ENCODE measurements at places on chromosomes 1 and 21.

- no peak for DNase-seq
These were observed 23.7 kb downstream of the SKI start for GRCh38 chr1:2251786-2252185.

DNA sequence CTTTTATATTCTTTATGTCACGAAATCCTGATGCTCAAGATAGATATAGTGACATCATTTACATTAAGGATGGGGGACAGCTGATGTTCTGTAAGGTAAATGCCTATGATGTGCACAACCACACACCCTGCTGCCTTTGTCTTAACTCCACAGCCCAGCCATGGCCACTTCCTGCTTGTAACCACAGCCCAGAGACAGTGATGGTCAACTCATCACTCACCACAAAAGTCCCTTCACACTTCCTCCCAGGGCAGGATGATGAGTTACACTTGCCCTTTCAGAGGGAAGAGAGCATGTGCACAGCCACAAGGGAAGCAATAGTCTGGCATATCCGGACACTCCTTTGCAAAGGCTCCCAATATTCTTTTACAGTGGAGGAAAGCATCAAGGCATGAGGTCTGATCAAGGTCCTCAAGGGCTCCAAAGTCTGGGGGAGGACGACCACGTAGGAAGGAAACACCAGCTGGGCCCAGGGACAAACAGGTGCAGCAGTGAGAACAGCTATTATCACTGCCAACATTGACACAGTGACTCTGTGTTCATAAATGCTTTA, 53.8 kb downstream of the PLPP3 start:
- DNase-seq, result peak; percentile 33

- no peak for DNase-seq
These were observed 83.4 kb upstream of the POU3F1 start for GRCh38 chr1:38129971-38130370.

GRCh38 chr21:35488946-35489345, 439.8 kb upstream of the RUNX1 start:
- DNase-seq, result no peak

DNA sequence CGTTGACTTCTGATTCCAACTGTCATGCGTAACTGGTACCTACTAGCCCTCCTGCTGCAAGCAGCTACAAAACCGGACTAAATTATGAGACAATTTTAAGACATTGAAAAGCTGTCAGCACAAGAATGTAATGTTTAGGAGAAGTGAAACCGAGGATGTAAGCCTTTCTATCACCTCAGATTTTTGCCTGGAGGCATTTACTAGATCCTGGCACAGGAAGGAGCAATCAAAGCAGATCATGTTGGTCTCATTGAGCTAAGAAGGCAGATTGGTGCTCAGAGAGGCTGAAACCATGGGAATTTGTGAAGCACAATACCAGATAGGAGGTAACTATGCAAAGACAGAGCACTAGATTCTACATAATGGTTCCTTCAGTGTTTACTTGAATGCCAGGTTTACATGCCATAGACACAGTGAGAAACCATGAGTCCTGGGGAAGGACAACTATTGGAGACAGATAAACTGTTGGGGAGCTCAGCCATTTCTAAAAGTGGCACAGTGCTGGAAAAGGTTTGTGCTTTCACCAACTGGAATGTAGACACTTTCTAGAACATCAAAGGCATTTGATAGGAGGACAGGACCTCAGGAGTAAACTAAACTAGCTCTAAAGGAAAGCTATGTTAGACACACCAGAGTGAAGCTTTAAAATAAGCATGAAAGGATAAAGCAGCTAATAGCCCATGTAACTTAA, 179.4 kb downstream of the LYPLAL1 start:
- DNase-seq, result no peak

DNA sequence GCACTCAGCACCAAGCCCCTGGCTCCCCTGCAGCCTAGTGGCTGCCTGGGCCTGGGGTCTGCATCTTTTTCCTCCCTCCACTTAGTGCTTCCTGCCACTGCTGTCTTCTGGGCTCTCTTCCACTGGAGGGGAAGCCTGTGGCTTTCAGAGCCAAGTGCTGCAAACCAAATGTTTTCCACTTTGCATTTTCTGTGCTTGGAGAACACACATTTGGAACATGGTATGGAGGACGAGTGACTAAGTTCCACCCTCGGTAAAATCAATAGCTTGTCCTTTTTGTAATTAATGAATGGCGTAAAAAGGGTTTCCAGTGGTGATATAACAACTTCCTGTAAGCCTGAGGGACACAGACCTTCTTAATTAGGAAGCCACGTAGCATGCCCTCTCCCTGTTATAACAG, 10.1 kb upstream of the GPR153 start:
- no peak for DNase-seq

DNA sequence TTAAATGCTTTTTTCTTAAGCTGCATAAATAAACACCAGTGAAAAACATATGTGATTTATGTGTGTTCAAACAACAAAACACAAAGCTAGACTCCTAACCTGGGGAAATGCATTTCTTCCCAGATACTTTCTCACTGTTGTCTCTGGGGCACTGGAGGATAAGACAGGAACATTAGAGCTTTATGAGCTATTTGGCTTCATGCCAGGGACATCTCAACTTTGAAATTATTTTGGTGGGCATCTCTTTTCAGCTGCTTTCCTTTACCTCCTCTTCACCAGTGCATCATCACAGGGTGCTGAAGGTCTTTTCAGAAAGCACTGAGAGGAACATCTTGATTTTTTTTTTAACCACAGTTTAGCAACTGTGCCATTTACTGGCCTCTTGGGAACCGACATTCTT, 212.9 kb downstream of the DNM3 start:
- DNase-seq, result no peak

- DNase-seq, result no peak
These were observed 59.1 kb downstream of the EIF4G3 start for GRCh38 chr1:21117597-21118001.

DNA sequence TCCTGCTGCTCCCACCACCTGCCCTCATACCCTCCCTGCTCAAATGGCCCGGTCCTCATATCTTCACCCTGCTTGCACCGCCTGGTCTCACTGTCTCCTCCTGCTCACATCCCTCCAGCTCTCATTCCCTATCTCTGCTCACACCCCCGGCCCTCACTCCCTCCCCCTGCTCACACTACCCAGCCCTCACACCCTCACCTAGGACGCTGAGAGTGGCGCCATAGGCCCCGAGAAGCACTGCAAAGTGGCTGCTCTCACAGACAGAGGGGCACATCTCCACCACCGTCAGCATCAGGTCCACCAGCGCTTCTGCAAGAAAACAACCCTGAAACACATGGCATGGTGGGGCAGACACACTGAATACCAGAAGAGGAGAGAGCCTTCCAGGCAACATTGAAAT, 38.6 kb downstream of the MRAP start:
- DNase-seq, result no peak

DNA sequence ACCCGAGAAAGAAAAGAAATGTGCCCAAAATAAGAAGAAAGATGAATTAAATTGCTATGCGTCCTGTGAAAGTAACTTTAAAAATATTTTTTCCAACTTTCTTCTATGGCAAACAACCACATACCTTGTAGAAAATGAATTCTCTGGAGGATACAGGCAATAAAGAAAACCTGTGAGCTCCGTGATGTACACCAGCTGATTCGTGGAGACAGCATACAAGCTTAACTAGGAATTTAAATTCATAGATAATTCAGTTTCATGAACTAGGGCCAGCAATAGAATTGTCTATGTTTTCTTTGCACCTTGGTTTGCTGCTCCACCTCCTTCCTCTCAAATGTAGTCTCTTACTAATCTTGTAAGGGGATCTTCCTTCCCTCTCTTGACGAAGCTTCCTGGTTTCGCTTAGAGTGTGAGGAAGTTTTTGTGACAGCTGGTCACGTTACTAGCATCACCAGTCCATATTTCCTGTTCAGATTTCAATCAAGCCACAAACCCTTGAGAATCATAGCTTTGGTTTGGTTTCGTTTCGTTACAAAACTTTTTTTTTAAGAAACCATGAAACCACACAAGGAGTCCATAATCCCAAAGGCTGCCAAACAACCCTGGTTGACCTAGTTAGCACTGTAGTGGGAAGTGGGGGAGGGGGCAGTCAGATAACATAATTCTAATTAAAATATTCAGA, 35.8 kb downstream of the GREM2 start:
- DNase-seq, result peak; percentile 2

- no peak for DNase-seq
These were observed 313.0 kb upstream of the PLXNA2 start for GRCh38 chr1:208557046-208557722.

- no peak for DNase-seq
These were observed 45.3 kb downstream of the TARBP1 start for GRCh38 chr1:234433563-234434285.

- no peak for DNase-seq
These were observed 31.4 kb upstream of the LEPR start for GRCh38 chr1:65388908-65389695.

GRCh38 chr1:43786201-43786958, 79.0 kb downstream of the ST3GAL3 start:
- DNase-seq, result no peak

DNA sequence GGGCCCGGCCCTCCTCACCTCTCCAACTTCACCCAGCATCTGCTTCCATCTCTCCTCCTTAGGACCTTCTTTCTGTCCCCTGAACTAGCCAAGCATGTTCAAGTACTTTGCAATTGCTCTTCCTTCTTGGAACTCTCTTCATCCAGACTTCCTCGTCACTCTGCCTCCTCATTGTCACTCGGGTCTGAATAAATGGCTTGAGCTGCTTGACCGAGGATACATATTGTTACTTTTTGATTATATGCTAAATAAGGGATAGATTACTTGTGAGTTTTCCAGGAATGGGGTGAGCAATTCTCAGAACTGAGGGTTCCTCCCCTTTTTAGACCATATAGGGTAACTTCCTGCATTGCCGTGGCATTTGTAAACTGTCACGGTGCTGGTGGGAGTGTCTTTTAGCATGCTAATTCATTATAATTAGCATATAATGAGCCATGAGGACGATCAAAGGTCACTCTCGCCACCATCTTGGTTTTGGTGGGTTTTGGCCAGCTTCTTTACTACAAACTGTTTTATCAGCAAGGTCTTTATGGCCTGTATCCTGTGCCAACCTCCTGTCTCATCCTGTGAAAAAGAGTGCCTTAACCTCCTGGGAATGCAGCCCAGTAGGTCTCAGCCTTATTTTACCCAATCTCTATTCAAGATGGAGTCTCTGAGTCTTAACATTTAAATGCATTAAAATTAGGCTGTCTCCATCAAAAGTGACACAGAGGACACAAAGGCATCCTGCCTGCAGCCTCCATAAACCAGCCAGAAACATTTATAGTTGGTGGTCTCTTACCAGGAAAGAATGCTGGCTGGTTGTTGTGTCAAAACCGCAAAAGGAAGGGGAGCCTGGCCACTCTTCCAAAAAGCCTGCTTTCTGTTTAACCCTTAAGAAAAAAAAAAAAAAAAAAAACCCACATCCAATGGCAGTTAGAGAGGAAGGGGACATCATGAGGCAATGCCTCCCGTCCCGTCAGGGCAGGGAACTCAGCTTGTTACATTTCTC, 179.3 kb downstream of the KAZN start:
- peak; percentile 28 for DNase-seq

DNA sequence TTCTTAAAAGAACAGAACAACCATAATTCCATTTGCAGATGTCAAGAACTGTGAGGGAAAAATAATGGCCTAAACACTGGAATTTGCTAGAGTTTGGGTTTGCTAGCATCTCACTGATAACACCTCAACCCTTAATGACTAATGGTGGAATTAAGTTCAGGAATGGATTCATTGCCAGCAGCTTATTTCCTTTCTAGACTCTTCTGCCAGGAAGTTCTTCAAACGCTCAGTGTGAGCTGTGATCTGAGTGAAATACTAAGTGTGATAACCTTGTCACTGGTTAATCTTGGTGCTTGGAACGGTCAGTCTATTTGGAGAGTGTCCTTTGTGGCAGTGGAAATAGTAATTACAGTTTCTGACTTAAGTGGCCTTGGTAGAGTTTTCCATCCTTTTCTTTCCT, 21.6 kb upstream of the PLEKHM2 start:
- no peak for DNase-seq

DNA sequence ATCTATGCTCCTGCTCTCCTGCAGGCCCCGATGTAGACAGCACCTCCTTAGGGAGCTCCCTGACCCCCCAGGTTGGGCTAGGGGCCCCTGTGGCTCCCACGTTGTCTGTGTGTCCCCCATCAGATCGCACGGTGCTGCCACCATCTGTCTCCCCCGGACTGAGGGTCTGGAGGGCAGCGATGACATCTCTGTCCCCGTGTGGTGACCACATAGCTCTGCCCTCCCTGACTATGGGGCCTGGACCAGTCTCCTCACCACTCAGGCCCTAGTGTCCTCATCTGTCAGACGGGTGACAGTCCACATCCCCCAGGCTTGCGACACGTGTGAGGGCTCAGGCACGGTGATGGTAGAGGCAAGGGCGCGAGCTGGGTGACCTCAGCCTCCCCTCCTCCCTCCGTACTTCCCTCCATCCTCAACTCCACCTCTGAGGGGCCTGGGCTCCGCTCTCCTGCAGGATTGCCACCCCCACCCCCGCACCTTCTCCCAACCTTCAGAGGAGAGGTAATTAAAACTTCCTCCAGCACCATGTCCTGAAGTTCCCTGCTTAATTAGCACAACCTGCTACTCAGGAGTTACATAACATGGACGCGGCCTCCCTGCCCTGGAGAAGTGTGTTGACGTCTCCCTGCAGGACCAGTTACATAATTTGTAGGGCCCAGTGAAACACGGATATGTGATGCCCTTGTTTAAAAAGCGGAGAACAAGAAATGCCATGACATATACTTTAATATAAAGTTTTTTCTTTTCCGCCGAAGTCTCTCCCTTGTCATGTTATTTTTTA, 288.2 kb downstream of the PTPRU start:
- no peak for DNase-seq

- no peak for DNase-seq
These were observed 2.9 kb downstream of the KRTAP10-7 start for GRCh38 chr21:44603109-44603875.

DNA sequence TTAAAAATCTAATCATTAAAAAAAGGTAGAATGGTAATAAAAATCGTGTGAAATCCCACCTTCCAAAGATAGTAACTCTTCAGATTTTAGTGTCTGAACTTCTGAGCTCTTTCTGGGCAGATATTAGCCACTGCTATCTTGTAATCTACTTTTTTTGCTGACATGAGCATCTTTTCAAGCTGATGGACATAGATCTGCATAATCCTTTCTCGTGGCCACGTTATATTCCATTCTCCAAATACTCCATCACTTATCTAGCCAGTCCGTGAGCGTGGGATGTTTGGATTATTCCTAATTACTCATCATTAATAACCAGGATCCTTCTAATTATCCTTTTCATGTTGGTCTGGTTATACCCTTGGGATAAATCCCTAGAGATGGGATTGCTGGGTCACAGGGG, 254.2 kb upstream of the VAMP3 start:
- DNase-seq, result no peak

DNA sequence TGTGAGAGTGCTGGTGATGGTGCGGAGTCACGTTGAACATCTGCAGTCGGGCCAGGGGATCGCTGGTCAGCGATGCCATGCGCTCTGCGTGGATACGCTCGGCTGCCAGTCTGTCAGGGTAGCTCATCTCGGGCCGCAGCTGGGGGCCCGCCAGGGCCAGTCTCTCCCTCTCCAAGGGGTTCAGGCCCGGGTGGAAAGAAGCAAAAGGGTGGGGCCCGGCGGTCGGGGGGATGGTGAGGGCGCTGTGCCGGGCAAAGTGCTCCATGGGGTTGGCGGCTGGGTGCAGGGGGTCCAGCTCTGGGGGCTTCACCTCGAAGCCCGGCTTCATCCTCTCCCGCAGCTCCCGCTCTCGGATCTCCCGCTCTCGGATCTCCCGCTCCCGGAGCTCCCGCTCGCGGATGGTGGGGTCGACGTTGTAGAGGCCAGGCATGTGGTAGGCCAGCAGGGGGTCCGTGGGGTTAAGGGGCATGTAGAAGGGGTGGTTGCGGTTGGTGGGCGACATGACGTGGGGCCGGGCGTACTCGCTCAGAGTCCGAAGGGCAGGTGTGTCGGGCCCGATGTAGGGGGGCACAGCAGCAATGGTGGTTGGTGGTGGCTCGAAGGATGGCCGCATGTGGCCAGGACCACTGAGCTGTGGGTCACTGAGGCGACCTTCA, 40.5 kb downstream of the SLC45A1 start:
- DNase-seq, result no peak

All from activated CD8-positive, alpha-beta T cell treated with anti-CD3 and anti-CD28 coated beads for 36 hours (primary cell).